ENCODE measurements at places on chromosomes 6 and 20.

DNA sequence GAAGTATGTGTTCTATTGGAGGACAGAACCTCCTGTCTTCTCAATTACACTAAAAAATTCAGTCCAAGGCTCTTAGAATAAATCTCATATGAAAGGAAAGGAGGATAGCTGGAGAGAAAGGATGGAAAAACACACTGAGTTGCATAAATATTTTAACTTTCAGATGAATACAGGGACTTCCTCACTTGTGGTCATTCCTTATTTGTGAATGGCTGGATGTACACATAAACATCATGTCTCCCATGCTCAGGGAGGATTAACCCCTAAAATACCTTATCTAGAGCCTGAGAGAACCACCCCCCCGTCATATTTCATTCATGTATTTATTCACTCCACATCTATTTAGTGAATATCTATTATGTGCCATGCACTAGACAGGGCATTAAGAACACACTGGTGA lies 217.6 kb upstream of the CITED2 start:
- no peak for DNase-seq

- no peak for DNase-seq
Measured at GRCh38 chr6:122400462-122401089, 1.1 kb downstream of the HSF2 start.

DNA sequence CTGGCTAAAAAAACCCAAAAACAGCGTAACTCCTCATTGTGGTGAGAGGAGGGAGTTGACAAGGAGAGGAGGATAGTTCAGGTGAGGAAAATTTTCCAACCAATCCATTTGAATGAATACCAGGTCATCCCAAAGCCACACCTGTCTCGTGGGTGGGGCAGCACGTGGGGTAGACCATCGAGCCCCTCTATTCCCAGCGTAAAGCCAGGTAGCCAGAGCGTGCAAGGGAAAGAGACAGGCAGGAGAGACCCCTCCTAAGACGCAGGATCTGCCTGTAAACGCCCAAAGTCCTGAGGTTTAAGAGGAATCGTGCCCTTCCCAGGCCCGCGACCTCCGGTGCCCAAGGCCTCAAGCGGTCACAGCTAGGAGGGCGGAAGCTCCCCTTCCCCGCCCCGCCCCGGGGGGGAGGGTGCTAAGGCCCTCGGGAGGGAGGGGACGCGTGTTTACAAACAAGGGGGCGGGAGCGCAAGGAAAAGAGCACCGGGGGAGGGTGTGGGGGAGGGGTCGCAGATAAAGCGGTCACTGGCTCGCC lies 712 bp downstream of the RXRB start:
- DNase-seq: no peak

DNA sequence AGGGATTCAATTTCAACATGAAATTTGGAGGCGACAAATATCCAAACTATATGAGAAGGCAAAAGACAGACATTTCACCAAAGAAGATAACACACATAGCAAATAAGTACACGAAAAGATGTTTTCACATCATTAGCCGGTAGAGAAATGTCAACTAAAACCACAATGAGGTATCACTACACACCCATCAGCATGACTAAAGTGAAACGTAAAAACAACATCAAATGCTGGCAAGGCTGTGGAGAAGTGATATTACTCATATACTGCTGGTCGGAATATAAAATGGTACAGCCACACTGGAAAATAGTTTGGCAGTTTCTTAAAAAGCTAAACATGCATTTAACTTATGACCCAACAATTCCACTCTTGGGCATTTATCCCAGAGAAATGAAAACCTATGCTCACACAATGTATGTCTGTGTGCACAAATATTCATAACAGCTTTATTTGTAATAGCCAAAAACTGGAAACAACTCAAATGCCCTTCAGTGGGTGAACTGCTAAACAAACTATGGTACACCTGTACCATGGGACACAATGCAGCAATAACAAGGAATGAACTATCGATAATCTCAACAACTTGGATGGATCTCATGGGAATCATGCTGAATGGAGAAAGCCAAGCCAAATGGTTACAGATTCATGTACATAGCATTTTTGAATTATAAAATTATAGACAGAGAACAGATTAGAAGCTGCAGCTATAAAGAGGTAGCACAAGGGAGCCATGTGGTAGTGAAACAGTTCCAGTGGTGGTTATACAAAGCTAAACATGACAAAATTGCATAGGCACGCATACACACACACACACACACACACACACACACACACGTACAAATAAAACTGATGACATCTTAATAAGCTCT lies 8.6 kb downstream of the ADAT2 start:
- no peak for DNase-seq

DNA sequence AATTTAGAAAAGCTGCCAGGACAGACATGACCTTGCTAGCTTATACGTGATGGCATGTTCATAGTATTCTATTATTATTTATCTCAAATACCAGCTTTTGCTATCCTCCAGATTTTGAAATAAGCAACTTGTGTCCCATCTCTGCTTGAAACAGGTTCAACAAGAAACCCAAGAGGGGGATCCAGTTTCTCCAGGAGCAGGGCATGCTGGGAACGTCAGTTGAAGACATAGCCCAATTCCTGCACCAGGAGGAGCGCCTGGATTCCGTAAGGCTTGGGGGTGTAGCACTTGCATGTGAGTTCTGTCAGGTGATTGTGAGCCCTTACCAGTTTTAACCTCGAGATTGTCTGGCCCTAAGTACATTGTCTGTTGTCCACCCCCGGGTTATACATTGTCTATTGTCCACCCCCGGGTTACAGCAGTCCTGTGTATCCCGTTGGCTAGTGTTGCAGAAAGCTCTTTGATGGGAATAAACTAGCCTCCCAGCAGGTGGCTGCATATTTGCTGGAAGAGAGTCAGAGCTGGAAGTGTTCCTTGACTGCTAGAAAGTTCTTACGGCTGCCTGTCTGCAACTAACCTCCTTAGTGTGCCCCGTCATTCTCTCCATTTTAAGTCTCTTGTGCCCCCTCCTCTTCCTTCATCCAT lies 61.4 kb upstream of the CSE1L start:
- DNase-seq: no peak

DNA sequence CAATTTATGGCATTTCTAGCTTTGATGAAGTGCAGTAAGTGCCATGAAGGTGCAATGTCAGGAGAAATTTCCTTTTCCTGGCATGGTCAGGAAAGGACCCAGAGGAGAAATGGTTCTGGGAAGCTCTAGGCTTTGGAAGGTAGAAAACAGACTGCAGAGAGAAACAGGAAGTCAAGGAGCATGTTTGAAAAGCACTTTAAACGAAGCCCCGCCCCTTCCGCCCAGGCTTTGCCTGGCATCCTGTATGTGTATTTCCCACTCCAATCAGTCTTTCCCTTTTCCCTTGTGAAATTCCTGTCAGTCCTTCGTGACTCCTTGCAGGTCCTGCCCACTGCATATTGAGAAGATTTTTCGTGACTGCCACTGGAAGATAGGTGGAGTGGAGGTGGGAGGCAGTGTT lies 320.9 kb upstream of the SASH1 start:
- DNase-seq: no peak

DNA sequence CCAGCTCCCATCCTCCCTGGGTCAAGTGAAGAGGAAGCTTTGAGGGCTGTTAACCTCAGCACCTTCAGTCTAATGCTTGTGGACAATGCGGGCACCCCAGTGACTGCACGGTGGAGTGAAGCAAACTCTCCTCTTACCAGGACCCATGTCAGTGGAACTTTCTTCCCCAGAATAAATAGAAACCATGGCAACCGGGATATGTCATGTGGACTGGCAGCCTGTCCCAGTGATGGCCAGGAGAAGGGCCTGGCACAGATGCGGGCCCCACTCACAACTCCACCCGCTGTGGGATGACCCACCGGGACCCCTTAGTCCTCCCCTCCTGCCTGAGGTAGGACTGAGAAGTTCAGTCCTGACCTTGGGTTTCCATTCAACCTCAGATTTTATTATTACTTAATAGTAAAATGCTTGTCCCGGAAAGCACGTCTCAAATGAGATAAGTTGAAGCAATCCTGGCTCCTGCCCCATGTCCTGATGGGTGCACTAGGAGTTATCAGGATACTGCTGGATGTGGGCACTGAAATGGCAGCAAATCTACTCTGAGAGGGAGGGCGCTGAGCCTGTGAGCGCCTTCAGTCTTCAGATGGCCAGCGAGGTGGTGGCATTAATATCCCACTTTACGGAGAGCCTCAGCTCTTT lies 23.5 kb downstream of the TOX2 start:
- no peak for DNase-seq

- DNase-seq: no peak
Measured at GRCh38 chr6:135159531-135159930, 21.6 kb upstream of the MYB start.

DNA sequence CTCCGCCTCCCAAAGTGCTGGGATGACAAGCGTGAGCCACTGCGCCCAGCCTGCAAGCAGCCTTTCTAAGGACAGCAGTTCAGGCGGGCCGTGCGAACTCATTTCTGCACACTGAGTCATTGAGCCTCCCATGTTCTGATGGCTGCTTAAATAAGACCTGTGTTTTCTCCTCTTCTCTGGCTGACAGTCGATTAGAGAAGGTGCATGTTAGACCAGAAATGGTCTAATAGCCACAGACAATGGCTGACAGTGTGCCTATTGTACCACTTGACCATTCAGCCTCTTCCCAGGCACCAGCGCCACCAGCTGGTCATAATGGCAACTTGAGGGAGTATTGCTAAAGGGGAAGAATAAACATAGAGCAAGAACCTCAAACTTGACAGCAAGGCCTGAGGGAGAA lies 6.2 kb downstream of the CST11 start:
- DNase-seq: no peak

- no peak for DNase-seq
Measured at GRCh38 chr20:58514321-58515232, 622 bp downstream of the APCDD1L start.

DNA sequence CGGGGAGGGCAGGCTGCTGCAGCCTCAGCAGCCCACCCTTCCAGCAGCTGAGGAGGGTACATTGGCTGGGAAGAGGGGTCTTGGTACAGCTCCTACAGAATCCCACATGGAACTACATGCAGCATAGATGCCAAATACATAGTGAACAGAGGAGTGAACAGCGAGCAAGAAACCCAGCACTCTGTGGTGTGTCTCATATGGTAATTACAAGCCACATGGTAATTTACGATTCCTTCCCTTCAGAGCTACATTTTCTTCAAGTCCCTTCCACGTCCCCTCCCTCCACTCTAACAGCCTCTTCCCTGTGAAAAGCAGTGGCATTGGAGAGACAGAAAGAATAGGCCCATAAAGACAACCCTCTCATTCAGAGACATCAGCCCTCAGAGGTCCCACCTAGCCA lies 167.7 kb downstream of the SYNDIG1 start:
- no peak for DNase-seq

- DNase-seq: no peak
Measured at GRCh38 chr6:72288592-72288991, 333.3 kb upstream of the KCNQ5 start.

GRCh38 chr20:14707865-14708596 lies 370.6 kb upstream of the FLRT3 start:
- DNase-seq: no peak

- DNase-seq: no peak
Measured at GRCh38 chr6:116314218-116314617, 34.5 kb upstream of the TSPYL1 start.

DNA sequence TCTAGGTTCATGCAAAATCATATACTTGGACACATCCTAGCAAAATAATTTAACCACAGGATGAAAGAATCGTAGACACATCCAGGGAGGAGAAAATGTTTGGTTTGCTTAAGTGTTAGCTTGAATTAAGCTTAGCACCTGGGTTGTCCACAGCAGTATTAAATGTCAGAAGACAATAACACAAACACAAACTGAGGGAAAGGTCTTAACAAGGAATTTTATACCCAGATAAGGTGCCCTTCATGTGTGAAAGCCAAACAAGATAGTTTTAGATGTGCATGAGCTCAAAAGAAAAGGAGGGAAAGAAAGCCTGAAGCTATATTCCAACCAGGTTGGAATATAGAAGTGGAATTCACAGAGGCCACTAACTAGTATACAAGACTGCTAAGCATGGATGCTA lies 49.1 kb downstream of the SLC23A2 start:
- no peak for DNase-seq

DNA sequence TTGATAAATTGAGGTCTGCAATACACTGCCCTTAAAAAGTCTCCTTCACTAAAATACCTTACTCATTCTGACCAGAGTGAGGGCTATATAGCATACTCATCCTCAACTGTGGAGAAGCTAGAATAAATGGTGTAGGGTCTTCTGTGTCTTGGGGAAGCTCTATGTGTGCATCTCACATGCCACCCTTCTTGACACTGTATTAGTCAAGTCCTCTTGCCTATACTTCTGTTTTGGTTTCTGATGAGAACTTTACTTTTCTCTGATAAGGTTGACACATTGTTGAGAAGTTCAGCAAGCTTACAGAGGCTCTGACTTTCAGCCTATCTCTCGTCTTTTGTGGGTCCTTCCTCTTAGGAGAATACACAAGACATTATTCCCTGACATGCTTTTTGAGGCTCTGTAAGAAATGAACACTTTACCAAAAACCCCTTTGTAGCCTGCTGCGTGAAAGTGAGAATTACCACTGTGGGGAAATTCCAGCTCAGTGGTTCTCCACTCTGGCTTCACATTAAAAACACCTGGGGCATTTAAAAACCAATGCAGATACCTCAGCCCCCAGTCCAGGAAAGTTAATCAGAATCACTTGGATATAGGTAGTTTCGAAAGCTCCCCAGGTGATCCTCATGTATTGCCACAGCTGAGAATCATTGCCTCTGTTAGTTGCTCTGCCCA lies 372.1 kb upstream of the HS3ST5 start:
- no peak for DNase-seq

DNA sequence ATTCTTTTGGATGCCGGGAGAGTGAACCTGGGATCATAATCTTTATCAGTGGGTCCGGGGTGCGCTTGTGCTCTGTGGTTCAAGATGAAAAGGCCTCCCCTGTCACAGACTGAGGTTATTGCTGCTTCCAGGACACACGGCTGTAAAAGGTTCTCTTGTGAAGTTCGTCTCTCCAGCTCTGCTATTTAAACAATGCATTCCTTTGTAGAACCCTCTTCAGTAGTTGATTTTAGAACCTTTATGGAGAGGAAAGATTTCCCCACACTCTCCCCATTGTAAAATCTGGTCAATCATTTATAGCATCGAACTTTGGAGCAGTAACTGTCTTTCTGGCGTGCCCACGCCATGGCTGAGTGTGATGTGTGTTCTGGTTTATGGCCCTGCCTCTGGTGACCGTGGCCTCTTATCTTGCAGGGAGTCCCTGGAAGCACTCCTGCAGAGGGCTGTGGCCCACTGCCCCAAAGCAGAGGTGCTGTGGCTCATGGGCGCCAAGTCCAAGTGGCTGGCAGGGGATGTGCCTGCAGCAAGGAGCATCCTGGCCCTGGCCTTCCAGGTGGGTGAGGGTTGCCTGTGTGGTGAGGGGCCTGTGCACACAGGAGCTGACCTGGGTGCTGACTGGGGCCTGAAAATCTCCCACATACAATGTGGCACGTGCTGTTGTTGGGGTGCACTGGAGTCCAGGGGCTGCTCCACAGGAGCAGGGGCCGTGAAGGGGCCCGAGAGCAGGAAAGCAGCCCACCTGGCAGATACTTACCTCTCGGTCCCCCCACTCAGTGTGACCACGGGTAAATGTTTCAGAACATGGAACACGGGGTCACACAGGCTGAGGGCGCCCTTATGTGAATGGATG lies 11.6 kb upstream of the C20orf204 start:
- DNase-seq: no peak

- no peak for DNase-seq
Measured at GRCh38 chr6:44851176-44851575, 463.7 kb downstream of the CDC5L start.

- DNase-seq: no peak
Measured at GRCh38 chr20:43731927-43732326, 5.1 kb upstream of the GTSF1L start.

Data from T-helper 2 cell (primary cell).